ENCODE measurements at places on chromosomes 6 and 20.

- DNase-seq: no peak
These were observed 612.3 kb upstream of the ARID1B start for GRCh38 chr6:156164701-156165452.

DNA sequence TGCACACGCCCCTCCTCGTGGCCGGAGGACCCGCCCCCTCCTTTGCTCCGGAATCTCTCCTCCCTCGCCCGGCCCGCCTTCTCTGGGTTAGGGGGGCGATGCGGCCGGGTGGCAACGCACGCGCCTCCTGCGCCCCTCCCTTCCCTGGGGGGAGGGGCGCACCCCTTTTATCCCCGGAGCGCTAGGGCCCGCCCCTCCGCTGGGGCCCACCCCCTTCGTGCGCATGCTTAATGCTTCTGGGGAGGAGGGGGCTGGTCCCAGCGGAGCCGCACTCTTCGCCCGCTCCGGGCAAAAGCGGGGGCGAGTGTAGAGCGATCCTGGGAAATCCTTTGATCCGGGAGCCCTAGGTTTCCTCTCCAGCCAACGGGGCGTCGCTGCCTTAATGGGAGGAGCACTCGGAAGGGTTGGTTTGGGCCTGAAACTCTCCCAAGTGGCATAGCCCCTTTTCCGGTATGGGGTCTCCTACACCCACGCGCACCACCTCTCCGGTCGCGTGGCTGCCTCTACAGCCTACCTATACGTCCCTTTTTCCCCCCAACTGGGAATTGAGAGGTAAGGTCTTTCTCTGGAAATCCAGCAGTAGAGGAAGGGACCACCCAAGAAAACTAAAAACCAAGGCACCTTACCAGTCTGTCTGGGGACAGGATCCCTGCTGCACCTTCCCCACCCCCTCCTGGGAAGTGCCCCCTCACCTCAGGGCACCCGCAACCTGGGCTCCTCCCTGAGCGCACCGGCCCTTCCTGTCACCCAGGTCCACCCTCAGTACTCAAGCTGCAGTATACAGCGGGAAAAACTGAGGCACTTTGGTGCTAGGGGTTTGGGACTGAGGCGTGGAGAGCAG, 2.1 kb downstream of the SOX12 start:
- DNase-seq: peak; percentile 66

- DNase-seq: no peak
These were observed 24.7 kb downstream of the TTLL9 start for GRCh38 chr20:31894980-31895675.

DNA sequence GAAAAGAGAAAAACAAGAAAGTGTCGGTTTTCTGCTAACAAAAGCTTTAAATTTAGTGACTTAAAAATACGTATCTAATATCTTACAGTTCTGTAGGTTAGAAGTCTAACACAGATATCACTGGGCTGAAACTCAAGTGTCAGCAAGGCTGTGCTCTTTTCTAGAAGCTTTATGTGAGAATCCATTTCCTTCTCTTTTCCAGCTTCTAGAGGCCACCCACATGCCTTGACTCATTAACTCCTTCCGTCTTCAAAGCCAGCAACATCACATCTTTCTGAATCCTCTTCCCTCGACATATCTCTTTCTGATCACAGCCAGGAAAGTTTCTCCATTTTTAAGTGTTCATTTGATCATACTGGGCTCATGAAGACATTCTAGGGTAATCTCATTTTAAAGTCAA, 262.0 kb downstream of the MAFB start:
- DNase-seq: no peak

DNA sequence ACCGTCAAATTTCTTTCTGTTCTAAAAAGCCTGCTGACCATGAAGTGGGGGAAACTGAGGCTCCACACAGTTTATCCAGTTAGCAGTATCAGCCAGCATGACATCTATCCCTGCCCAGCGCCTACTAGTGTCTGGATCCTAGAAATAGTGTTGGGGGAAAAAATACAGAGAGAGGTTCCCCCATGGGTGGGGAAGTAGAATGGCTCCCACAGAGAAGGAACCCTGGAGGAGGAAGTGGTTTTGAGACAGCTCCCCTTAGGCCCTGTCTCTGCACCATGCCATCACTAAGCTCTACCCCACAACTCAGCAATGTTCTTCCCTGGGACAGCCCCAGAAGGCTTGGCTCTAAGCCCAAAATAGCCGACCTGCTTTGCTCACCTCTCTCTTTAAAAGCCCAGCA, 153.4 kb downstream of the MBOAT1 start:
- no peak for DNase-seq

- no peak for DNase-seq
These were observed 61.2 kb downstream of the ELOVL5 start for GRCh38 chr6:53287336-53288225.

- peak; percentile 81 for DNase-seq
These were observed 45.9 kb downstream of the FGD2 start for GRCh38 chr6:37051138-37052026.

GRCh38 chr6:152532556-152533422, 104.4 kb downstream of the SYNE1 start:
- no peak for DNase-seq

GRCh38 chr20:12077875-12078274, 160.2 kb downstream of the BTBD3 start:
- no peak for DNase-seq

DNA sequence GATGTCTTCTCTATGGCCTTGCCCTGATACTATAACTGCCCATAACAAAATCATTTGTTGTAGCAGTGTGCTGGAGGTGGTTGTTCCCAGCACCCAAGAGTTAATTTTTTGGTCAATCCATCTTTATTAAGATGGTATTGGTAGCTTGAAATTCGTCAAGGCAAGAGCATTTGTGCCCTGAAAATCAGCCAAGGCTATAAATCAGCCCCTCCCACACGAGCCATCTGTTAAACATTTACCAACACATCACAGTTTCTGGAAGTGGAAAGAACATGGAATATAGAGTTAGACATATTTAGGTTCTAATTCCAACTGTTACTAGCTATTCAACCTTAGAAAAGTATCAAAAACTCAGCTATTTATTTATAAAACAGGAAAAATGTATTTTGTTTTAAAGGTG, 888.4 kb upstream of the GJE1 start:
- no peak for DNase-seq

DNA sequence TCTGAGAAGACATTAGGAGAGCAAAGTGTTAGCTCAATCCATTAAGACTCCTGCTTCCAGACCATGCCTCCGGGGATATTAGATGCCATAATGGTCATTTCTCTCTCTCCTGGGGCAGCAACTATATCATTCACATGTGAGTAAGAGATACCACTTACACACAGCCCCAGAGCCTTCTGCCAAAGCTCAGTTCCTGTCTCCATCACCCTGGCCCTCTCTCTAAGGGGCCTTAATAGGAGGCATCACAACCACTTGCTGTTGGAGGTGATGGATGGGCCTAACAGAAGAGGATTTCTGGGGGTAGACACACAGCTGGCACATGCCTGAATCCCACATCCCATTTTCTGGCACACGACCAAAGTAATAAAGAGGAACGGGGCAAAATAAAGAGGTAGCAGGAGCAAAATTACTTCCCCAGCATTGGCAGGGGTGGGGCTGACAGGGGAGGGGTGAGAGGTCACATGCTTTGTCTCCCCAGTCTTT, 34.0 kb upstream of the VSTM2L start:
- no peak for DNase-seq

DNA sequence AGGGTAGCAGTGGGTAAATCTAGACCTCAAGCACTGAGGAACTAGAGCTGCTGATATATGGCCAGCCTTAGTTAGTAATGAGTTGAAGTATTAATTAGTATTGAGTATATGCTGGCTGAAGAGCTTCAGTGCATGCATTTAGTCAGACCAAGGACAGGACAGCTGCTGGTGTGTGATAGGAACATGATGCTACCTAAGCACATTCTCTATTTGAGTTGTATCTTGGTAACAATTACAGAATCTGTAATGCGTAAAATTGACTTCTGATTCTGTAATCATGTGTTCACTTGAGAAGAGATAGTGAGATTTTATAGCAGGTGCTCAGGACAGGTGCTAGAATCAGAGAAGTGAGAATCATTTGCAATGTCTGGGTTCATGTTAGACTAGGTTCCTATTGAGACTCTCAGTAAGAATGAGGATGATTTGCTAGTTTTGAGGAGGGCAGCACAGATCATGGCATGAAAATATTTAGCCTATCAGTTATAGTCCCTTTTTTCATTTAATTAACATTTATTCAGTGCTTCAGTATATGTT, 369.4 kb upstream of the HS3ST5 start:
- no peak for DNase-seq

DNA sequence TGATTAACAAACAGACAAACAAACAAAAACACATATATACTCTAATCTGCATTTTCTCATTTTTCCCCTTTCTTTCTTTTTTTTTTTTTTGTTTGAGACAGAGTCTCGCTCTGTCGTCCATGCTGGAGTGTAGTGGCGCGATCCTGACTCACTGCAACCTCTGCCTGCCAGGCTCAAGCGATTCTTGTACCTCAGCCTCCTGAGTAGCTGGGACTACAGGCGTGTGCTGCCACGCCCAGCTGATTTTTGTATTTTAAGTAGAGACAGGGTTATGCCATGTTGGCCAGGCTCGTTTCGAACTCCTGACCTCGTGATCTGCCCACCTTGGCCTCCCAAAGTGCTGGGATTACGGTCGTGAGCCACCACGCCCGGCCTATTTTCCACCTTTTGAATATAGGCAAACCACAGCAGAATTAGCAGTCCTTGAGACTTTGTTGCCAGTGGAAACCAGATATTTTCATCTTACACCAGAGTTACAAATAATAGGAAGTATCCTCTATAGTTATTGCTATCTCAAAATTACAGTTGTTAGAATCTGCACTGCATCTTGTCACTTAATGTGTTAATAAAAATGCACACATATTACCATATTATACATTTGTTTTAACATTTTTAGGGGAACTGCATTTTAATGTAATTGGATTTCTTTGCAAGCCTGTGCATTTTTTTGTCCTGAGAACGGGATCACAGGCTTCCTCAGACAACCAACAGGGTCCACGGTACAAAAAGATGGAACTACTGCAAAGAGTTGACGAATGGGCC, 208.2 kb upstream of the ZNF217 start:
- no peak for DNase-seq

DNA sequence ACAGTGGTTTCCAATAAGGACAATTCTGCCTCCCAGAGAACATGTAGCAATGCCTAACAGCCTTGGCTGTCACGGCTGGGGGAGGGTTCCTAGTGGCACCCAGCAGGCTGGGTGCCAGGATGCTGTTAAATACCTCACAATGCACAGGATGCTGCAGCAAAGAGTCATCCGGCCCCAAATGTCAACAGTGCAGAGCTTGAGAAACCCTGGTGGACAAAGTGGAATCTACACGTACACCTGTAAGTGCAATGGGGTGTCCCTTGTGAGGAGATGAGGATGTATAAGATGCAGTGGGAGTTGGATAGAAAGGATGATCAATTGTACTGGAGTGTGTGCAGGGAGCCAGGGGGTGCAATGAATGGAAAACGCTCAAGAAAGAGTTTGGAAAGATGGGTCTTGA, 142.4 kb downstream of the FNDC1 start:
- DNase-seq: no peak

DNA sequence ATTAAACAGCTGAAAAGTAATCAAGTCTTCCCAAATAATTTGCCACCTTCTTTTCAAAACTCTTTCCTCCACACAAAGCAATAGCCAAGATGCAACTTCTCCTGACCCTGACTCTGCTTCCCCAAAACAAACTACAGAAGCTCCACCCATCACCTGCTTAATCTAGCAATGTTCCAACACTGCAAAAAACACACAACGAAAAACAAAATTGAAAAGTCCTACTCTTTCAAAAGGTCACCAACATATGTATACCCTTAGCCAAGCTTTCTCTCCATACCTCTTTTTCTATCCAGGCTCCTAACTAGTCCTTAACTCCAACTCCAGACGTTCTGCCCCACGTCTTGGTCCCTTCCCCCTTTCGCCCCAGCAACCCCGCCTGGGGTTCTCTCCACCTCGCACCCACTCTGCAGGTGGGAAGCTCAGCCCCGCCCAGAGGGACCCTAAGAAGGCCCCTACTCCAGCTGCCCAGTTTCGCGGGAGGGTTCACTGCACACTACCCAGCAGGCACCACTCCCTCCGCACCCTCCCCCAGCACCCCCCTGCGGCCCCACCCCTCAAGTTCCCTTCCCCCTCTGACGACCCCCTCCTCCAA, 717 bp downstream of the CSNK2A1 start:
- no peak for DNase-seq

DNA sequence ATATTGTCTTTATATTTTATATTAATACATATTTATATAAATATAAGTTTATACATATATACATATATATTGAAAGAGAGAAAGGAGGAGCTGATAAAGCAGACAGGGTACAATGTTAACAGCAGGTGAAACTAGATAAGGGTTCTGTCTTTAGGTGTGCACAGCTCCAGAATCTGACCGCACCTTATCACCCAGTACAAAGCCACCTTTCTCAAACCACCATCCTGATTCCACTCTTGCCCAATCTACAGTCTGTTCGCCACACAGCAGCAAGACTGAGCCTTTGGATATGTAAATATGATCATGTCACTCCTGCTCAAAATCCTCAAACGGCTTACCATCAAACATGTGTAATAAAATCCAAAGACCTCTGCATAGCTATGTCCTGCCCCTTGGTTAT, 34.7 kb upstream of the ASCC3 start:
- DNase-seq: no peak

- no peak for DNase-seq
These were observed 33.3 kb downstream of the HMGN3 start for GRCh38 chr6:79201143-79201542.

GRCh38 chr6:106754215-106754614, 124.8 kb downstream of the QRSL1 start:
- no peak for DNase-seq

- peak; percentile 27 for DNase-seq
These were observed 3.5 kb upstream of the PLCG1 start for GRCh38 chr20:41133709-41134361.

DNA sequence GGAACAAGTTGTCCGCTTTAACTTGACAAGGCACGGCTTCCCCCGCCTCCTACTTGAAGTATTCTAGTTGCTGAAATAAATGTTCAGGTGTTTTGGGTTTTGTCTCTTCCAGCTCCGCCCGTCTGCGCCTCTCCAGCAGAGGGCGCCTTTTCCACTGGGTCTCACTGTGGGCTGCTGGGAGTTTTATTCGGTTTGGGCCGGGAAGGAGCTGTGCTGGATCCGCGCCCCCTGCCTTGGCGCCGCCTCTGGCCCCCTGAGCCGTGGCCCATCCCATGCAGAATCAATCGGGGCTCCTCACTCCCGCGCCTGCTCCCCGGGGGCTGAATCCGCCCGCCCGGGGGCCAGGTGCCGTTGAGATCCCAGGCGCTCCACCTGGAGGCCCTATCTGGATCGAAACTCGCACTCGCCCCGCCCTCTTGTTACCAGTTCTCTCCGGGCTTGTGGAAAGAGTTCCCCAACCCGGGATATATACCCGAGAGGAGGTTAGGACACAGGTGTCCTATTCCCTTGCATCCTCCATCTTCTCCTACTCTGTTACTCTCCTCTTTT, 51.0 kb upstream of the TCF21 start:
- no peak for DNase-seq

GRCh38 chr6:148027201-148027600, 315.4 kb upstream of the SASH1 start:
- DNase-seq: no peak

DNA sequence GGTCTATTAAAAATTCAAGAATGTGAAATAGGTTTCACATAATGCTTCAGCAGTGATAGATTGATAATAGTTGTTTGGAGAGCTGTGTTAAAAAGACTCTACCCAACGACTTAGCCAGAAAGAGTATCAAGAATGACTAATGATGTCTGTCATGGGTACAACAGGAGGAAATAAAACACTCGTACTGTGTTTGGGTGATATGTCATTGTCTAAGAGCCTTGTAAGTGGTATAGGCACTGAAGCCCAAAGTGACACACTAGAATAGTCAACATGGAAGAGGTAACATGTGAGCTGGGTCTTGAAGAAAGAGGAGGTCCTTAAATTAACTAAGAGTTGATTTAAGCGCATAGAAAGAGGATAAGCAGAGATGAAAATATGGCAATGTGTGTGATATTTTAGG, 471.8 kb upstream of the MAN1A1 start:
- no peak for DNase-seq

Data from stimulated activated CD8-positive, alpha-beta memory T cell treated with anti-CD3 and anti-CD28 coated beads, Interleukin-12 subunit alpha, Interleukin-12 subunit beta, amount 100 ng/mL, for 4 hours (primary cell).